Foreskin fibroblast (primary cell): ENCODE measurements at places on chromosomes 16 and 17.

DNA sequence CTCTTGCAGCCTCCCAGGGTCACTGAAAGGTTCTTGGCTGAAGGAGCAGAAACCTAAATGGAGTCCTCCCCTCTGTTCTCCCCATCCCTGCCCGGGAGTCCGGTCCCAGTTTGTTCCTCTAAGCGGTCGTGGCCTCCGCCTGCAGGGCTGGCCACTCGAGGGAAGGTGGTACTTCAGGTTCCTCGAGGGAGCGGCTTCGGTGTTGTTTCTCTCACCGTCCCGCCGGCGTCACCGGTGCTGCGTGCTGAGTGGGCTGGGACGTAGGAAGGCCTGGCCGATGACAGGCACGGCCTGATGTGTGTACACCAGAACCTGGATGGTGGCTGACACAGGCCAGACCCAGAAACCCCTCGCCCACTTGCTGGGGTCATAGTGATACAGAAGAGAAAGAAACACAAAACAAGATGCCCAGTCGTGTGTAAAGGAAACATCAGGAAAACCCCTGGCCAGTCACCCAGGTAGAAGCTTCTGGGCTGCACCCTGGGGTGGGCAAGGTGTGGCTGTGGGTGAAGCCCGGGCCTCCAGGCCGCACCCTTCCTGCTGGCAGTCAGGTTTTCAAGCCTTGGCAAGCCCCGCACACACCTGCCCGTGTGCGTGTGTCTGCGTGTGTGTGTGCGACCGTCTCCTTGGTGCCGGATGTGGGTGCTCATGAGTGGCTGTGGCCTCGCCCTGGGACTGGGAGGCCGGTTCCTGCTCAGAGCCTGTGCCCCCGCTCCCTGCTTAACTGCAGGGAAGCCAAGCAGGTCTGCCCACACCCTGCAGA, 52.0 kb downstream of the BAIAP2 start:
- no peak for DNase-seq

GRCh38 chr17:8896087-8896486, 28.6 kb upstream of the PIK3R6 start:
- DNase-seq, result no peak

DNA sequence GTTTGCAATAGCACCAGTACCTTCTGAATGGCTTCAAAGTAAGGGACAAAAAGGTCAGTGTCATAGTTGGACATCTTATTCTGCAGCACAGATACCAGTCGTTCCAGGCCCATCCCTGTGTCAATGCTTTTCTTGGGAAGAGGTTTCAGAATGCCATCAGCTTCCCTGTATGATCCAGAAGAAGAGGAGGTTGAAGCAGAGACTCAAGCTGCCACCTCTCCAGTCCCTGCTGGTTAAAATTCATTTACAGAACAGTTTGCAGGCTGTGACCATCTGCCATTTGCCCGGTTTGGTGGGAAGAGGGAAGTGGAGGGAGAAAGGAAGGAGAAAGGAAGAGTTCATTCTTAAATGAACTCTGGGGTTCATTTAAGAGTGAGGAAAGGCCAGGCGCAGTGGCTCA, 18.4 kb upstream of the EXOSC6 start:
- DNase-seq, result no peak

- no peak for DNase-seq
Measured at GRCh38 chr17:67449845-67450755, 73.0 kb downstream of the PITPNC1 start.

DNA sequence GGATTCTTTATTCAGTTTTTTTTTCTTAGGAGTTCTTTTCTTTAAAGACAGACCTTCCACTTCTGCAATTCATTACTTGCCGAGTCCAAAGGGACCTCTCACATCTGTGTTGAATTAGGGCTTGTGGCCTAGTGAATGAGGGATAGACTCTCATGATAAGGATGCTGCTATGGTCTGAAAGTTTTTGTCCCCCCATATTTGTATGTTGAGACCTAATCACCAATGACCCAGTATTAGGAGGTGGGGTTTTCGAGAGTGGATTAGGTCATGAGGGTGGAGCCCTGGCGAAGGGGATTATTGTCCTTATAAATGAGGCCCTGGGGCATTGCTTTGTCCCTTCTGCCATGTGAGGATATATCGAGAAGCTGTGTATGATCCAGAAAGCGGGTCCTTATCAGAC, 9.5 kb downstream of the KRT12 start:
- DNase-seq, result peak; percentile 67

GRCh38 chr17:63294776-63295175, 151.3 kb downstream of the CYB561 start:
- no peak for DNase-seq

- DNase-seq, result no peak
Measured at GRCh38 chr17:33977729-33978514, 277.2 kb upstream of the CCL2 start.

DNA sequence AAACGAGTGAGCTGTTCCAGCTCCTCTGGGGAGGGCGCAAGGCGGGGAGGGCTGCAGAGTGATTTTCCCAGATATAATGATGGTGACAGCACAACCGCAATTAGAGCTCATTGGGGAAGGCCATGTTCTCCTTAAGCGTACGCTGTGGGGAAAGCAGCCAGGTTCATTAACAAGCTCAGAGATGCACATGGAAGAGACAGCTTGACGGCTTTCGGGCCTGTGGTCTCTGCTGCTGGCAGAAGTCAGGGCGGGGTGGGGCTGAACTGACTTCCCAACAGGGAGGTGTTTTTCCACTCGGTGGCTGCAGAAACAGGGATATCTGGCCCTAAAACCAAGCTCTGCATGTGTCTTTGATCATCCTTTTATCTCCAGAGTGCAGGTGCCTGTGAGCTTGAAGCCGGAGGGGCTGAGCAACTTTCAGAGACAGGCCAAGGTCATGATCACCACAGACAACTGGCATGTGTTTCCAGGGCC, 24.0 kb upstream of the CACNG1 start:
- DNase-seq, result no peak

DNA sequence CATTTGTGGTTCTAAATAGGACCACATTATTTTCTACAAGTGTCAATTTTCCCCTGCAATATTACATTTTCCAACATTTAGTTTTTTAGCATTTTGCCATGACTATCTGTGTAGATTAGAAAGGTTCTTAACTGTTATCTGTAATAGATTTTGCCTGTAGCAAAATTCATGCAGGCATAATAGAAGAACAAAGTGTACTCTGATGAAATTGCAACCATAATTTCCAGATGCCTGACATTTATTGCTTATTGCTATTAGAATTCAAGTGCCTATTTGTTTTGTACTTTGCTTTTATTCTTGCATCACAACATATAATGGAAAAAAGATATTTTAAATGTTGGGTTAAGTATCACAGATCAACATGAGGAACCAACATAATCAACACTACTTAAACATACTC, 337.7 kb downstream of the TOX3 start:
- no peak for DNase-seq

DNA sequence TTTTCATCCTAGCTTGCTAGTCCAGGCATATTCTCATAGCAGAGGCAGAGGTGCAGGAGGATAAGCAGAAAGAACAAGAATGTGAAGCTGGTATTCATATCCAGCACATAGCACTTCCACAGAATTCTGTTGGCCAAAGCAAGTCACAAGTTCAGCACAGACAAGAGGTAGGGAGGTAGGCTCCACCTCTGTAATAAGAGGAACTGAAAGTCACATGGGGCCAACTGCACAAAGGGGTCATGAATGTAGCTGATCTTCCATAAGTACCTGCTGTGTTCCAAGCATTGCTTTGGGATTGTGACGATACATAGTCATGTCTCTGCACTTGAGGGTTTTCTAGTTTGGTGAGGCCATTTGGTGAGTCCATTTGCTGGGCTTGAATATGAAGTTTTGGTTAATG, 110.8 kb upstream of the MPHOSPH6 start:
- DNase-seq, result no peak

GRCh38 chr16:84087466-84088151, 29.1 kb downstream of the MBTPS1 start:
- DNase-seq, result no peak

DNA sequence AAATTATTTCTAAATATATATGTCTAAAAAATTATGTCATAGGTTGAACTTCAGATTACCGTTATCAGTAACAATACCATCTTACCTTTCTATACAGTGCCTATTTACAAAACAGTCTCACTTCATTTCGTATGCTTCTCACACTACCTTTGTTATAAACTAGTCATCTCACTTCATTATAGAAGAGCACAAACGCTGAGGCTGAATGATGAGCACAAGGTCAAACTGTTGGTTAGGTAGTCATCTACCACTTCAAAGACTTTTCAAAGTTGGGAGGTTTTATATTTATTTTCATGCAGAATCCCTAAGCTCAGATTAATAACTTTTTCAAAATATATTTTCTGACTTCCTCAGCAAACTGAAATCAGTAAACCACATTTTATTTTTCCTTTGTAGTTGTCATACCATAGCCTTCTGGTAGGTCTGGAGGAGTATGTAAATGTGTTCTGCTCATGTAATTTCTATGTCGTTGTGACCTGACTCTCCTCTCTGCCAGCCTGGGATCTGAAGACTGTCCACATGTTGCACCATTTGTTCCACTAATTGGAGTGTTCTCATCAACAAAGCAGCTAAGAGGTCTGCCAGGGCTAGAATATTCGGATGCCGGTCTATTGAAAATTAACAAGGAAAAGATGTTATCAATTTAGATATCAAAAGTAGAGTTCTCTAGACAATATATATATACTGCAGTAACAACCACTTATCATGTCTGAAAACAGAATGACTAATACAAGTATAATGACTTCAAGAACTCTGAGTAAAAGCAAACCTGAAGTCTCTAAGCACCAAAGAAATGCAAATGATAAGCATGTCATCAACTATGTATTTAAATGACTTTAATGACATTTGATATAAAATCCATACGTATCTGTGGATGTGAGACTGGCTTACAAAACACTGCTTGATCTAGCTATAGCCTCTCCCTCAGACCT, 73.9 kb downstream of the CEP95 start:
- no peak for DNase-seq

GRCh38 chr17:81207610-81208581, 14.9 kb downstream of the CEP131 start:
- no peak for DNase-seq

DNA sequence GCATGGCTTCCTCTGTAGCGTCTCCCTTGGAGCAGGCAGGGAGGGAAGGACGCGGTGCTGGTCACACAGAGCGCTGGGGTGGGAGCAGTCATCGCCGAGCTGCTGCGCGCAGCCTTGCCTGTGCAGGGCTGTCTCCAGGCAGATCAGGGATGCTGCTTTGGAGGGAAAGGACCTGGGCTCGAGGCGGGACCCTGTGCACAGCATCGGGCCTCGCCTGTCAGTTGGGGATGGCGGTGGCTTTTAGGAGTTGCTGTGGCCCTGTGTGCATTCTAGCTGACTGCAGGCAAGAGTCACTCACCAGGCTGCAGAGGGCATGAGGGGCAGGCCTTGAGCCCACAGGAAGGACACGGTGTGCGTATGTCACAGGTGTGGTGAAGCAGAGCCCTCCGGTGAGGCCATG, 10.1 kb downstream of the ACSF3 start:
- DNase-seq, result no peak

DNA sequence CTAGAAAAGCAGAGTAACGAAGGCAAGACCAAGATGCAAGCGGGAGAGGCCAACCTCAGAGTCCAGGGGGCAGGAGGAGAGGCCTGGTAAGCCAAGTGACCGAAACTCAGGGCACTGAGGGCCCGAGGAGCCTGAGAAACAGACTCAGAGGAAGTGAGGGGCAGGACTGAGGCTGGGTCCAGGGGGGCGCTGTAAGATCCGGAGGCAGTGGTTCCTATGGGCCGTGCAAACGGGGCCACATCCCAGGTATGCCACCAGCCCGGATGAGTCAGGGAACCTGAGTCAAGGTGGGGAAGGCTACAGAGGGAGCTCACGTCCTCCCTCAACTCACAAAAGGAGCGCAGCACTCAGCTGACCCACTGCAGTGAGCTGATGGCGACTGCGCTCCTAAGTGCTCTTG, 8.3 kb downstream of the ZDHHC7 start:
- no peak for DNase-seq

GRCh38 chr17:67469208-67469980, 92.3 kb downstream of the PITPNC1 start:
- peak; percentile 40 for DNase-seq

- no peak for DNase-seq
Measured at GRCh38 chr16:10202649-10203048, 20.4 kb upstream of the GRIN2A start.

DNA sequence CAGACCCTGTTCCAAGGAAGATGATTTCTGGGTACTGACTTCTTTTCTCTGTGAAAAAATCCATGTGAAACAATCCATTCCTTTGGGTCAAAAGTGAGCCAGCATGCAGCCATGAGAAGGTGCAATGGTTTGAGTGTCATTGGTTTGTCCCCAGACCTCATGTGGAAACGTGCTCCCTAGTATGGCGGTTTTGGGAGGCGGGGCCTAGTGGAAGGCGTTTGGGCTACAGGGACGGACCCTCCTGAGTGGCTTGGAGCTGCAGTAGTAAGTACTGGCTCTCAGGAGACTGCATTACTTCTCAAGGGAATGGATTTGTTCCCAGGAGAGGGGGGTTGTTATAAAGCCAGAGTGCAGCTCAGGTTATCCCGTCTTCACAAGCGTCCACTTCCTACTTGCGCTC, 19.4 kb downstream of the ELAC2 start:
- DNase-seq, result no peak

DNA sequence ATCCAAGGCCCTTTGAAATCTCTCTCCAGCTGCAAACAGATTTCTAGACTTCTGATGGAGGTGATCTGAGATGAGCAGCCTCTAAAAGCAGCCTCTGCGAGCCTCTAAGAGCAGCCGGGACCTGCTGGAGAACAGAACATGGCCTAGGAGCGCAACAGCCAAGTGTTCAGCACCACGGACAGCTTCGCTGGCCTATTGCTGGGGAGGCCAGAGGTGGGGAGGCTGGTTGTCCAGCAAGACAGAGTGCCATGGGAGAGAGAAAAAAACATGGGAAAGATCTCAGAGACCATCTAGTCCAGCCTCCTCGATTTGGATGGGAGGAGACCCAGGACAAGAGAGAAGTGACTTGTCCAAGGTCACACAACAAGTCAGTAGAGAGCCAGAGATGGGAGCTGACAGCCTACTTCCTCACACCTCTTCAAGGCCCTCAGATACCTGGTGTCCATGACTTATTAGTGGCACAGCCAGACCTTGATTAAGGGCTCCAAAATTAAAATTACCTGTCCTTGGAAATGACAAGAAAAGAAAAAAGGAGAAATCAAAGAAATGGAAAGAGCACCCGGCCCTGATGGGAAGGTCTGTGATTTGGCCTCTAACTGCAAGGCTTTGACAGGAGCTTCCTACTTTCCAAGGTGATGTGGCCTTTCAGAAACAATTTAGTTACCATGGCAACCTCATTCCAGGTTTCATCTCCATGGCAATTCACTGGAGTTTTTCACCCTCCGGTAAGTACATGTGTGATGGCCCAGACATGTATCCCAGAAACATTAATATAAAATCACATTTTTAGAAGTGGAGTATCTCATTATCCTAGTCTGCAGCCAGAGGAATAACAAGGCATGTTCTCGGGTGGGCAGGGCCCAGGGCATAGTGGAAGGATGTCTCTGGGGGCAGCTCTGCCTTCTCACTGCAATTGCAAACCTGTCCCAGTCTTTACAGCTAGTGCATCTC, 14.5 kb downstream of the RPRML start:
- DNase-seq, result no peak
